H9 (cell line): ENCODE measurements at places on chromosomes 7 and 10. TPM values are rescaled to one million over a fixed set of nuclear protein-coding genes. Genes with fewer than 3 reads are reported as not detected.

Gene LMOD2
- total RNA-seq: not detected in 2 replicates

Gene PRXL2A
- total RNA-seq: 43.4 and 47.1 TPM in 2 replicates

Gene WIPF3
- 11.6 and 11.8 TPM in 2 replicates for total RNA-seq

Gene MAT1A
- total RNA-seq: 1.8 and 2.1 TPM in 2 replicates

Gene MTG1
- 61.4 and 65.3 TPM in 2 replicates for total RNA-seq

Gene HMX2
- 0.35 and 0.46 TPM in 2 replicates for total RNA-seq

DNA sequence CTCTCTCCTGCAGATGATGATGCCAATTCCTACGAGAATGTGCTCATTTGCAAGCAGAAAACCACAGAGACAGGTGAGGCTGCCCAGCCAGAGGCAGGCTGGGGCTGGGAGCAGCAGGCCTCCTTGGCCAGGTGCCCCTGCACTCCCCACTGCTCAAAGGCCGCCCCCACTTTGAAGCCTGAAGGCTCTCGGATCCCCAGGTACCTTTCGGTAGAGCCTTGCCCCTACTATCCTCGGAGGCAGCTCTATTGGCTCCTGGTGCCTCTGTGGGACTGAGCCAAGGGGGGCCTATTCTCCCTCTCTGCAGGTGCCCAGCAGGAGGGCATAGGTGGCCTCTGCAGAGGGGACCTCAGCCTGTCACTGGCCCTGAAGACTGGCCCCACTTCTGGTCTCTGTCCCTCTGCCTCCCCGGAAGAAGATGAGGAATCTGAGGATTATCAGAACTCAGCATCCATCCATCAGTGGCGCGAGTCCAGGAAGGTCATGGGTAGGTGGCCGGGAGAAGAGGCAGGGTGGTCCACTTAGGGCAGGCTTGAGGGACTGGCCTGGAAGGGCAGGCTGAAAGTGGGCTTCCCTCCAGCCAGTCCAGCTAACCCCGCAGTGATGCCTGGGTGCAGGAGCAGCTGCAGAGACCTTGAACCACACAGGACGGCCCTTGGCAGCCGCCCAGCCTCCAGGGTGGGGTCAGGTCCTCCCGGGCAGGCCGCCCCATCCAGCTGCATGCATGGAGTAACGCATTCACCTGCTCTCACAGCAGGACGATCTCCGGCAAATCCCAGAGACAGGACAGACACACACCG lies 14.1 kb downstream of the LAT2 start:
- no peaks in the 10 kb centered on the region for H3K27me3 ChIP-seq
- no peak for DNase-seq
- H3K4me3 ChIP-seq: no peak overlapping the region
- peaks cover 8% of the 10 kb centered on the region for H3K36me3 ChIP-seq

DNA sequence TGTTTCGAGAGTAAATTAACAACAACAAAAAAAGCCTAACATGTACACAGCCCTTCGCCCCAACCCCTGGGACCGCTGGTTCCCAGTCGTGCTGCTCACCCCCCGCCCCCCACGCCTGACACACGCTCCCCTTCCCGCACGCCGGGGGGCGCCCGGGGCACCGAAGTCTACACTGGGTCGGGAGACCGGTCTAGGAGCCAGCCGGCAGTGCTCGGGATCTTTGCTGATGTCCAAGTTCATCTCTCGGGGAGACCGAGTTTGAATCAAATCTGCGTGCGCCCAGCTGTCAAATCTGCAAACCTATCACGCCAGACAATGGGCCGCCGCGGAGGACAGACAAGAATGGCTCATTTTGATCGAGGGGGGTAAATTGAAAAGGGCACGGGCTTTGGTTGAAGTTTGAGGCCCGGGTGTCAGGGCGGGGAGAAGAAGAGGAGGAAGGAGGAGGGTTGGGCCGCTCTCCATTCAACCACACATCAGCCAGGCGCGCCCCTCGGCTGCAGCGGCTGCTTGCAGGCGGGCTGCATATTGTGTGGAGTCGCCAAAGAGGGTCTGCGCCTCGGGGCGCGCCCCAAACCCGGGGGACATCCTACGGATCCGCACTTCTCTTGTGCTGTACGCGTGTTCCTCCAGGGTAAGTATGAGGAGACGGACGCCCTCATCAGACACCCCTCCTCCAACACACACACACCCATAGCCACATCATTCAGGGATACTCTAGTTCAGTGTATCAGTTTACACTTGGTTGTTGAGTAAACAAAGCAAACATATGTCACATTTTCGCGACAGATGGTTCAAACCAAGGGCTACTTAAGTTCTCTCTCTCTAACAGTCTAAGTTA lies 1.3 kb upstream of the GFRA1 start:
- peaks cover 52% of the 10 kb centered on the region for H3K27me3 ChIP-seq
- H3K4me3 ChIP-seq: peak overlapping the region; percentile 91
- no peaks in the 10 kb centered on the region; the same call in 1 of the 3 replicates for H3K36me3 ChIP-seq
- H3K4me1 ChIP-seq: no peaks in the 10 kb centered on the region

- H3K4me3 ChIP-seq: no peak overlapping the region
- H3K27me3 ChIP-seq: no peaks in the 10 kb centered on the region
- no peaks in the 10 kb centered on the region for H3K4me1 ChIP-seq
Measured at GRCh38 chr10:9965341-9965740, 1052.3 kb upstream of the CELF2 start.

DNA sequence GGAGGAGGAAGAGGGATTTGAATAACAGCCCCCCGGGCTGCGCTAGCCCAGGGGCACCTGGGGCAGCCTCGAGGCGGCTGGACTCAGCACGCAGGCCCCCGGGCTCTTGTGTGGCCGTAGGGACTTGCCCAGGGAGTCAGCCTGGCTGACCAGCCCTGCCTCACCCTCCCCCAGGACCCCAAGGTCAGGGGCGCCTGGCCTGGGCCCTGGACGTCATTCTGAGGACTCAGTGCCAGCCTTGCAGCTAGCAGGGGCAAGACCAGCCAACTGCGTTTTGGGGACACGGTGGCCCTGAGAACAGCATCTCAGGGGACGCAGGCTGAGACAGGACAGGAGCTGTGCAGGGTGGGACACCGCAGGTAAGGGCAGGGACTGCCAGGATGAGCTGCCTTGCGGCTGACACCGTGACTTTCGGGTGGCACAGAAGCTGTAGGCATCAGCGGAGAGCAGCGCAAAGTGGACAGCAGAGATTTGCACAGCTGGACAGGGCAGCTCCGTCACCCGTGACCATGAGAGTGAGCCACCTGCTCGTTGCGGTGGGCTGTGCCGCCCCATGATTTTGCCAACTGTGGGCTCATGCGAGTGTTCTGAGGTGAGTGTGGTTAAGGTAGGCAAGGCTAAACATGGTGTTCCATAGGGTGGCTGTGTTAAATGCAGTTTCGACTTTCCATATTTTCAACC lies 48.1 kb upstream of the UBE3C start:
- no peak overlapping the region for H3K27ac ChIP-seq
- no peaks in the 10 kb centered on the region for H3K27me3 ChIP-seq
- DNase-seq: no peak

- no peak overlapping the region for H3K4me3 ChIP-seq
- H3K27ac ChIP-seq: no peak overlapping the region
- H3K36me3 ChIP-seq: no peaks in the 10 kb centered on the region
- no peaks in the 10 kb centered on the region for H3K27me3 ChIP-seq
Measured at GRCh38 chr7:136640977-136641376, 227.5 kb upstream of the CHRM2 start.

GRCh38 chr7:51634538-51634937 lies 317.9 kb upstream of the COBL start:
- no peak overlapping the region for H3K27ac ChIP-seq
- no peaks in the 10 kb centered on the region; the same call in 1 of the 2 replicates for H3K4me1 ChIP-seq
- no peak for DNase-seq

DNA sequence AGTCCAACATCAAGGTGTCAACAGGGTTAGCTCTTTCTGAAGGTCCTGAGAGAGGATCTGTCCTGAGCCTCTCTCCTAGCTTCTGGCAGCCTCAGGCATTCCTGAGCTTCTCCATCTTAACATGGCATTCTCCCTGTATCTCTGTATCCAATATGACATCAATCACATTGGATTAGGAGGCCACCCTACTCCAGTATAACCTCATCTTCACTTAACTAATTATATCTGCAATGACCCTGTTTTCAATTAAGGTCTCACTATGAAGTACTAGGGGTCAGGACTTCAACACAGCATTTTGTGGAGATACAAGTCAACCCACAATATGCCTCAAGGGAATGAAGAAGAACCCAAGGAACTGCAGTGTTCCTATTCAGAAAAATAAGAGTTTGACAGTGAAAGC lies 133.8 kb downstream of the RELN start:
- no peaks in the 10 kb centered on the region for H3K36me3 ChIP-seq
- no peak overlapping the region for H3K4me3 ChIP-seq
- H3K27me3 ChIP-seq: no peaks in the 10 kb centered on the region
- H3K27ac ChIP-seq: no peak overlapping the region
- no peak for DNase-seq
- peaks cover 5% of the 10 kb centered on the region; the same call in 1 of the 2 replicates for H3K4me1 ChIP-seq

DNA sequence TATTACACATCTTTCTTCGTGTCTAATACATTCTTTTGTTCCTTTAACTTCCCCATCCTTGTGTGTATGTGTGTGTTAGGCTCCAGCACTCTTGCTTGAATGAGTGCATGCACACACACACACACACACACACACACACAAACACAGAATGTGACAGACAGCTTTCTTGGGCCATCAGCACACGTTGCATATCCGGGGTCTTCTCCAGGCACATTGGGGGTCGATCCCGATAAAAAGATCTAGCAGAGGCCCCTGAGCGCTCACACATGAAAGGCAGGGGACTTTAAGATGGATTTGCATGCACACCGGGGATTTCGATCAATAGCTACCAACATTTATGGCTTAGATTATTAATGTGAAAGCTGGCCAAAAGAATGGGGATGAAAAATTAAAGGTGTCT lies 4.5 kb downstream of the SKIDA1 start:
- DNase-seq: no peak
- no peaks in the 10 kb centered on the region for H3K36me3 ChIP-seq
- H3K27ac ChIP-seq: no peak overlapping the region
- peaks cover 8% of the 10 kb centered on the region; the same call in 1 of the 2 replicates for H3K27me3 ChIP-seq
- H3K4me1 ChIP-seq: peaks cover 5% of the 10 kb centered on the region; the same call in 1 of the 2 replicates

GRCh38 chr7:67564959-67565358 lies 568.3 kb downstream of the TYW1 start:
- H3K36me3 ChIP-seq: no peaks in the 10 kb centered on the region
- no peak overlapping the region for H3K27ac ChIP-seq
- no peak for DNase-seq
- no peaks in the 10 kb centered on the region for H3K27me3 ChIP-seq

GRCh38 chr10:30353851-30354250 lies 4.8 kb upstream of the MTPAP start:
- no peak for DNase-seq
- H3K4me3 ChIP-seq: no peak overlapping the region
- H3K36me3 ChIP-seq: peaks cover 2% of the 10 kb centered on the region; the same call in 1 of the 2 replicates
- no peak overlapping the region for H3K27ac ChIP-seq
- no peaks in the 10 kb centered on the region for H3K4me1 ChIP-seq

DNA sequence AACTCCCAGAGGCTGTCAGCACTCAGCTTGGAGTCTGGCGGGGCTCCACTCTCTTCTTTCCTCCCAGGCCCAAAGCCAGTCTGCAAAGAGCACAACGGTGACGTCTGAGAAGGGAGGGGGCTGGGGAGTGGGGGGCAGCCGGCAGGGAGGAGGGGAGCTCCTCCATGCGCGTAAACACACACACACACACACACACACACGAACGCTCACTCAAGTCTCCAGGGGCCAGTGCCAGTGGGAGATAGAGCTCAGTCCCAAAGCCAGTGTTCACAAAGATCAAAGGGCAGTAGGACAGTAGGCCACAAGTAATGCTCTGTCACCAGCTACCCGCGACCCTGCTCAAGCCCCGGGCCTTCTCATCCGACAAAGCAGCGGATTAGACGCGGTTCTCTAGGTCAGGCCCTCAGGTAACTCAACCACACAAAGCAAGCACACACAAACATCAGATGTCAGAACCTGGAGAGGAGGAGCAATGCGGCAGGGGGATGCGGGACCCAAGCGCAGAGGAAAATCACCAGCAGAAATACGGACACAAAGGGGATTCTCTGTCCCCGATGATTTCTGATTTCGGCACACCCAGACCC lies 19.9 kb downstream of the TCAF1 start:
- H3K27me3 ChIP-seq: no peaks in the 10 kb centered on the region
- H3K27ac ChIP-seq: no peak overlapping the region
- peak overlapping the region; percentile 87 for H3K4me3 ChIP-seq
